Inflammatory macrophage (primary cell): ENCODE measurements at places on chromosomes 2 and 18.

DNA sequence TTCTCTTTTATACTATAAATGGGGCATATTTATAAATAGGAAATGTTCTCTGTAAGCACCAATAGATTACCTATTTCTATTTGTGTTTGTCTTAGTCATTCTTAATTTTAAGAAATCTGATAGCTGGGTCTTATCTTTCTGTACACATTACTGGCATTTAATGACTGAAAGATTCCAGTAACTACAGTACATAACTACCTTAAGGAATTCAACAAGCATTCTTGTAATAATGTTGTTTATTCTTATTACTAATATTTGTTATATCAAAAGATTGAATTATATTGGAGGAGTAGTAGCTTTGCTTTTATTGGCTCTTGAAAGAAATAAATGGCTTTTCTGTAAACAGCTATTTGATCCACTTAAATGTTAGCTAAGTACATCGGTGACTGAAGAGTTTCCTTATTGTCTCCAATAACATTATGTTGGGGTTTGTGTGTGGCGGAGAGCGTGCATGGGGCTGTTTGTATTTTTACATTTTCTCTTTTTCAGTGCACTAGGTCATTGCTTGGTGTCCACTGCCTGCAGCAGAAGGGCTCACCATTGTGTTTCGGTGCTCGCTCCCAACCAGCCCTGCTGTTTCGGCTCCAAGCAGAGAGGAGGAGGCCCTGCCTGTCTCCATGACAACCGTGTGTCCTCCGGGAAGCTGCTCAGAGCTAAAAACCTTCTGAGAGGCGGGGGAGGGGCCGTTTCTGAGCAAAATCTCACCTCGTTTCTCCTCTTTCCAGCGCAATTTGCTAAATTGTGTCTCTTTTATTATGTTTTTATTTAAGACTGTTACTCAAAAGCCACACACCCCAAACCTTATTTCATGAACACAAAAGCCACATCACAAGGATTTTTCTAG, 112.5 kb upstream of the SLC38A11 start:
- no peak for DNase-seq

GRCh38 chr18:55489034-55489986, 98.7 kb downstream of the TCF4 start:
- DNase-seq = no peak

DNA sequence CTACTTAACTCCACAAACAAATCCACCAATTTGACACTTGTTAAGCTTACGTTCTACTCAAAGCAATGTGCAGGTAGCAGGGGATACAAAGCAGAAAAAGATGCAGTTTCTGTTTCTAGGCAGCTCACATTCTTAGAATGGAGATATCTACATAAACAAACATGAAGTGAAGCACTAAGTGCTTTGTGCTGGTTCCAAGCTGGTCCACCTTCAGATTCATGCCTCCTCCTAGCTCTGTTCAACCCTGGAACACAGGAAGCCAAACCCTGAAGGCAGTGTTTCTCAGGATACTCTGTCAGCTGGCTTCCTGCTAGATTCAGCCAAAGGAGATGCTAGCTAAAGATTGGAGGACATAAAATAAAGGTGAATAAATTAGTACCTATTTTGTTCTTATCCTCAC, 55.3 kb upstream of the NOL4 start:
- no peak for DNase-seq

- no peak for DNase-seq
Measured at GRCh38 chr2:132651115-132652045, 18.6 kb downstream of the LYPD1 start.

DNA sequence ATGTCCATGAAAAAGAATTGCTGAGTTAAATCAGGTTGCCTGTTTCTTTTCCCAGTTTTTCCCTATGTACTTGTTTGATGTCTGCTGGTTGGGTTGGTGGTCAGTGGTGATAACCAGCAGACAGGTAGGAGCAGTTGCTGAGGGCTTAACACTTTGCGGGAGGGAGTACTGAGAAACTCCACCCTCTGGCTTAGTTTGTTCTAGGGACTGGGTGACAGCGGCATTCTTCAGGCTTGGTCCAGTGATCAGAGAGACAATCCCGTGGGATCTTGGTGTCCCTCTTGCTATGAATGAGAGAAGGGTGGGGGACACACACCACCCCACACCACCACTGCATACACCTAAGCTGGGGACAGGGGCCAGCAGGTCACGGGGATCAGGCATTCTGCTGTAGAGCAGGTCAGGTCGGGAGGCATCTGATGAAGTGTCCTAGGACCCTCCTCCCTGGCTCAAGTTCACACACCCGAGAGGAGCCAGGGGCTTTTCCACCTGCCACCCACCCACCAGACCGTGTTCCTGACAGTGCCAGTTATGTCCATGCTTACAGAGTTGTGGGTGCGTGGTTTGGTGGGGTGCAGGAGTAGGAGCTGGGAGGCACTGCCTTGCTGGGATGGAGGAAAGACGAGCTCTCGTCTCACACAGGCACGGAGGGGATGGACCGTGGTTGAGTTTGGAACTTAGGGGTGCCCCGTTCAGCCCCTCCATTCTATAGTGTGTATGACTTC, 21.3 kb upstream of the ALLC start:
- no peak for DNase-seq
